Putamen (tissue), 1 donor: ENCODE measurements at places on chromosomes 1 and 21.

- DNase-seq = no peak
Measured at GRCh38 chr1:160271025-160271424, 8.7 kb upstream of the DCAF8 start.

DNA sequence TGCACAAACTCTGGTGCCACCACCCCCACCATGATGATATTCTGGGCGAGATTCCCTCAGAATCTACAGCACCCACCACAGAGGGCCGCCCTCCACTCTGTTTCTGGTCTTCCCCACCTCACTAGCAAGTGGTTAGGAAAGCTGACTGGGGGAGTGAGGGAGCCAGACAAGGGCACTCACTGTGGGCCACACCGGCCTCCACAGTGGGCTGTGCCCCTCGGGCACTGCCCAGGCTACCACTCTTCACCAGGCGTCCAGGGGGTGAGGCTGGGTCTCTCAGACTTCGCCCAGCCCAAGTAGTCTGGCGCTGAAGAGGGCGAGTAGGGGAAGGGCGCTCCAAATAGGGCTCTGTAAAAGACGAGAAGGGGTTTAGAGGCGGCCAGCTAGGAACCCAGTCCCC is 11.2 kb upstream of the GATAD2B start:
- DNase-seq = no peak

- DNase-seq = no peak
Measured at GRCh38 chr1:165644064-165644735, 13.2 kb downstream of the MGST3 start.

DNA sequence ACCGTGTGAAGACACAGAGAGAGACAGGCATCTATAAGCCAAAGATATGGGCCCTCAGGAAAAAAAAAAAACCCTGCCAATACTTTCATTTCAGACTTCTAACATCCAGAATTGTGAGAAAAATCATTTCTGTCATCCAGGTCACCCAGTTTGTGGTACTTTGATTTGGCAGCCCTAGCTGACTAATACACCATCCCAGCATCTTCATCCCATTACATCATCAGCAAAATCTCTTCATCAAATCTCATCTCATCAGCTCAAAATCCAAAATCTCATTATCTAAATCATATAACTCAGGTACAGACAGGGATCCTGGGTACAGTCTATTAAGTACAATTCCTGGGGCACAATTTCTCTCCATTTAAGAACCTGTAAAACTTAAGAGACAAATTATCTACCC is 51.9 kb upstream of the GJA8 start:
- no peak for DNase-seq

DNA sequence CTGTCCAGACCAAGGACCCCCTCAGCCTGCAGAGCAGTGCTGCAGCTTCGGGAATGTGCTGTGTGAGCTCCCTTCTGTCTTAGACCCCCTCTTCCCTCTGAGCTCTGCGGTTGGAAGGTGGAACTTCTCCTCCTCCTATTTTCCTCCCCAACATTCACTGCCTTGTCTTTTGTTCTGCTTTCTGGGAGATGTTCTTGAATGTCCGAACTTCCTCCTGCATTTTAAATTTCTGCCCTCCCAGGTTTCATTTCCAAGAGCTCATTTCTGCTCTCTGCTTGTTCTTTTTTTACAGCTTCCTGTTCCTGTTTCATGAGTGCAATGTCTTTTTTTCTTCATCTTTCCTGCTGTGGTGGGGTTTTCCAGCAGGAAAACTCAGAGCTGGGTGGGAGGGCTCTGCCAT is 29.3 kb downstream of the RRP1 start:
- no peak for DNase-seq

DNA sequence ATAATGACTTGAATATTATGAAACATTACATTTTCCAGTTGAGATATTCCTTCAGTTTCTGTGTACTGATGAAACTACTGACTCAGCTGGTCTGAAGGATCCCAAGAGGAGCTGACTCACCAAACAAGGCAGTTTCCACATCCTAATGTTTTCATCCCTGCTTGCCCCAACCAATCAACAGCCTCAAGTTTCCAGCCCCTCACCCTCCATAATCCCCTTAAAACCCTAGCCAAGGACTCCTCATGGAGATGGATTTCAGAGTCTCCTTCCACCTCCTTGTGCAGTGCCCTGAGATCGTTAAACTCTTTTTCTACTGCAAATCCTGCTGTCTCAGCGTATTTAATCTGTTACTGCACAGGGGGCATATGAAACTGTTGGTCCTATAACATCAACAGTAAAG is 83.1 kb upstream of the HAO2 start:
- no peak for DNase-seq

GRCh38 chr1:166172106-166172505 is 5.3 kb upstream of the FAM78B start:
- DNase-seq = no peak

DNA sequence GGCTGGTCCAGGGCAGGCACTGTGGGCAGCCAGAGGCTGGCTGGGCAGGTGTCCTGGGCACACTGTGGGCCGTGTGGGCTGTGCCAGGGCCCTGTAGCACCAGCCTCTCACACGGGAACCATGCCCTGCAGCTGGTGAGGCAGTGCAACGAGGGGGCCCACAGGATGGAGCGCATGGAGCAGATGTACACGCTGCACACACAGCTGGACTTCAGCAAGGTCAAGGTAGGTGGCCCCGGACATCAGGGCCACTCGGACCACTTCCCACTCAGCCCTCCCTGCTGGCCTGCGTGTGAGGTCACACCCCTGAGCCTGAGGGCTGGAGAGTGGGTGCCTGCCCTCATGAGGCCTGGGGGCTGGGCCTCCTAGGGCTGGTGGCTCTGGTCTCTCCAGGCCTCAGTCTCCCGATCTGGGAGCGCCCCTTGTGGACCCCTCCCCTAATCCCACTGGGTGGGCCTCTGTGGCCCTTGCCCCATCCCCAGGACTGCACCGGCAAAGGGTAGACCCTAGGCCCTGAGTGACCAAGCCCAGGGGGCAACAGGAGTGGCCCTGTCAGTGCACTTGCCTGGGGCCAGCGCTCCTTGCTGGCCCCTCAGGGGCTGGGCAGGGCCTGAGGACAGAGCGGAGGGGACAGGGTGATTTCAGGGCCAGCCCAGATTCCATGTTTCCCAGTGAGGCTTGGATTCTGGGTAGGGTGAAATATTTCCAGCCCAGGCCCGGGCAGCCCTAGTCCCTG is 21.5 kb downstream of the ARHGEF16 start:
- no peak for DNase-seq

DNA sequence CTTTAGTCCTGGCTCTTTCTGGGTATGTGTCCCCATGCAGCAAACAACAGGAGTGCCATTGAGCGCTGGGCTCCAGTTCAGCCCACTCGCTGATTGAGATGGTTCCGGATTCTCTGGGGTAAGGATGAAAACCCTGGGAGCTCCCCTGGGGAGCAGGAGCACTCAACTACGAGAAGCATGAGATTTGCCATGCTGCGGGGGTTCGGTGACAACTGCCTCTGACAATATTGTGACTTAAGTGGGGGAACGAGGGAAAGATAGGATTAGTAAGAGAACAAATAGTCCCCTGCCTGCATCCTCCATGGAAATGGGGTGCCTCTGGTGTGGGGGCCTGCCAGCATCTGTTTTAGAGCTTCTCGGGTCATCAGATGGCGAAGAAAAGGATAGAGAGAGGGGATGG is 123.6 kb upstream of the IPO9 start:
- no peak for DNase-seq

DNA sequence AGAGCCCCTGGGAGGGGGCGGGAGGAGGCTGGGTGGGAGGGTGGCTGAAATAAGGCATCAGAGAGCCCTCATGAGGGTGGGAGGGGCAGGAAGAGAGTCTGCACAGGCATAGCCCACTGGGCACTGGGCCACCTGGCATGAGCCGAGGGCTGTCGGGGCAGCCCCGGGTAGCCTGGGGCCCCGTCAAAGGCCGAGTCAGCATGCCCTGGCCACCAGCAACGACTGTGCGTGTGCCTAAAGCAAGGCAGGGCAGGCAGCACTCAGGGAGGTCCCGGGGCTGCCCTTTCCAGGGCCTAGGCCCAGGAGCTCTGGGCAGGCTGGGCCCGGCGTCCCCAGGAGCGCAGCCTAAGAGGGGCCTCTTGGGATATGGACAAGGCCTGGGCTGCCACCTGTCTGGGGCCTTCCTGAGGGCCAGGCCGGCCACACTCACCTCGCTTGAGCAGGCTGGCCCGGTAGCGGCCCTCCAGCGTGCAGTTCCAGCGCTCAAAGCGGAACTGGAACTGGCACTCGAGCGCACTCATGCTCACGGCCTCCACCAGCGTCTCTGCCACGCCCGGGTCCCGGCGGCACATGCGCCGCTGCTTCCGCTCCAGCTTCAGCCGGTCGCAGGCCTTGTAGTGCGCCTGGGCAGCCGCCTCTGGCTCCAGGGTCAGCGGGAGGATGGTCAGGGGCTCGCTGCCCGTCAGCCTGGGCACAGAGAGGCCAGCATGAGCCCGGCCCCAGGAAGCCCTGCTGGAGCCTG is 22.7 kb downstream of the WNT9A start:
- DNase-seq = no peak

DNA sequence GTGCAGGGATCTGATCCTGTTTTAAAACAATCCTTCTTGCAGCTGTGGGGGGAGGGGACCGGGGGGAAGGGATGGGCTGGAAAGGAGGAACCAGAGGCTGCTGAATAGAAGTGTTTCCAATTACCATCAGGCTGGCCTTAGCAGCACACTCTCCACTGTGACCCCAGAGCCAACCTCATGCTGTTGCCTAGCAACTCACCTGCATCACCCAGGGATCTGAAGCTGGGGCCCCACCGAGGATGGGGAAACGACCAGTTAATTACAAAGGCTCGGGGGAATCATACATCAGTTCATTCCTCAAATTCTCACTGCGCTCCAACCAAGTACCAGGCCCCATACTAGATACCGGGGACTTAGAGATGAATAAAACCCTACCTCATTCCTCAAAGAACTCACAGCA is 11.9 kb upstream of the GPX7 start:
- DNase-seq = no peak

DNA sequence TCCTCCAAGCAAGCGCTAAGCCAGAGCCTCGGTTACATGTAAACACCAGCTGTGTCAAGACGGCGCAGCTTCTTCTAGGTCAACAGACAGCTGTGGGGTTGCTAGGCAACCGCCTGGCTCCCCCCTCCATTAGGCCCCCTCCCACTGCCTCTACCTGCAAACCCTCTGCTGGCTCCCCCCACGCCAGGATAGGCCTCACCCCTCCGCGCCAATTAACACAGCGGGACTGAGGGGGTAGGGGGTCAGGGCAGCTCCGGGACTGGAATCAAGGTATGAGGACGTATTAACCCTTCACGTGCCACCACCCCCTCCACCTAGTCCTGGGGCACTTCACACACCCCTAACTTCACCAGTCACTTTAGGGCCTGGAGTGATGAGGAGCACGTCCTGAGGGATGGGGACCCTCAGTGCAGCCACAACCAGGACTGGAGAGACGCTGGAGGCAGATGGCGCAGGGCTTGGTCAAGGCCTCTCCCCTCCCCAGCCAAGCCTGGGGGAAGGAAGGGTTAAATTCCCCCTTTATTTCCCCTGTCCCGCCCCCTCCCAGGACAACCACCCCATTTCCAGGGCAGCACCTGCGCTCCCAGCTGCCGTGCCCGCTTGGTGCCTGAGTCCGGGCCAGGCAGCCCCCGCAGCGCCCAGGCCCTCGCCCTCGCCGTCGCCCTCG is 37.4 kb upstream of the WASF2 start:
- no peak for DNase-seq

- DNase-seq = no peak
Measured at GRCh38 chr1:111487133-111487532, 13.3 kb downstream of the C1orf162 start.

- no peak for DNase-seq
Measured at GRCh38 chr1:10286244-10286643, 75.9 kb downstream of the KIF1B start.

DNA sequence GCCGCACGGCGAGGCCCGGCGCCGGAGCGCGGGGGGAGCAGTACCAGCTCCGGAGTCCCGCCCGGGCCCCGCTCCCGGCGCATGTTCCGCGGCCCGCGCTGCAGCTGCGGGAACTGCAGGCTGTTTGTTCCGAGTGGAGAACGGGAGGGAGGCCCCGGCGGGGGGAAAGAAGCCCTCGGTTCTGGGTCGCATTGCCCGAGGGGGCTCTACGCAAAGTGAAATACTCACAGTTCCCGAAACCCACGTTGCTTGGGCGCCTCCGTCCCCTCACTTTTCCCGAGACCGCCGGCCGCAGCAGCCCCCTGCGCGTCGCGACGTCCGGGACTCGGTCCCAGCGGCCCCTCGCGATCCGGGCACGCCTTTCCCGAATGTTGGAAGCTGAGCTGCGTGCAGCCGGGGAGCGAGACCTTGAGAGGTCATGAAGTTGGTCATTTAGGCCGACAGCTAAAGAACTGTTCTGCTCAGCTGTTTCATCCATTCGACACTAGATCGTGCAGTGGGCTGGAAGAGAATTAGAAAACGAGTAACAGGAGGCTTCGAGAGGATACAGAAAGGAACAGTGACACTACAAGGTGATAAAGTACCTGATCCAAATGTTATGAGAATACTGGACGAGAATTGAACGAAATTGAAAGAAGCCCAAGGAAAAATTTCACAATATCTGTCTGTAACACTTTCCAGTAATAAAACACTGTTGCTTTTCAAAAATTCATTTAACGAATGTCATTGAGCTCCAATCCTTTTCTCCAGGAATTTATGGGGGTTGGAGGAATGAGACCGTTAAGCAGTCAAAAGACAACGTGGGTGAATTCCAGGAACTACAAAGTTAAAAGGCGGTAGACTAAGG is 657 bp upstream of the LIN9 start:
- DNase-seq = peak; percentile 3

- no peak for DNase-seq
Measured at GRCh38 chr1:57384284-57384683, 39.6 kb downstream of the DAB1 start.

- DNase-seq = no peak
Measured at GRCh38 chr1:27274204-27274603, 39.8 kb downstream of the WDTC1 start.

DNA sequence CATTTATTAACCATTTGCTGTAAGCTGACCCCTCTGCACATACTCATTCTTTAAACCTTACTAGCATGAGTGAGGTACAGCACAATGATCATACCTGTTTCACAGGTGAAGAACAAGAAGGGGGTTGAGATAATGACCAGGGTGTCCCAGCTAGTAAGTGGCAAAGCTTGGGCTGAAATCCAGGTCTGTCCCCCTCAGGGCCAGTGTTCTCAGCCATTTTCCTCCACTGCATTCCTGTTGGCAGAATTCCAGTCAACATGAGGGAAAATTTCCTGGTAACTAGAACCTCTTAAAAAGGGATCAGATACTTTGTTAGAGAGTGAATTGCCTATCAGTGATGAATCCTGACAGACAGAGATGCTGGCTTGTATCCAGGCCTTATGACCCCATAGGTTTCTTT is 48.1 kb downstream of the SPATA46 start:
- no peak for DNase-seq

DNA sequence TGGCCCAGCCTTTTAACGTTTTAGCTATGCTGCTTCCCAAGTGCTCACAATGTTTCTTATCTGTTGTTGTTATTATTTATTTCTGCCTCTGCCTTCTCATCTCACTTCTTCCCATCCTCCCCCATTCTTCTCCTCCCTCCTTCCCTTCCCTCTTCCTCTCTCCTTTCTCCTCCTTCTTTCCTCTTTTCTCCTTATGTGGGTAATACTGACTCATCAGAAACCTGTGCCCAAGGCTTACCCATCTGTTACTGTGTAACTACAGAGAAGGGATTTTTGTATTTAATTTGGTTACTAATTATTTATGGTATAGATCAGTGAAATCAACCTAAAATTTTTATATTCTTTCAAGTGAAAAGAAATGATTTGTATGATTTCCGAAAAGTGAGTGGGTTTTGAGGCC is 120.3 kb downstream of the KCNK2 start:
- DNase-seq = no peak
